ENCODE measurements at places on chromosomes 2 and 18.

DNA sequence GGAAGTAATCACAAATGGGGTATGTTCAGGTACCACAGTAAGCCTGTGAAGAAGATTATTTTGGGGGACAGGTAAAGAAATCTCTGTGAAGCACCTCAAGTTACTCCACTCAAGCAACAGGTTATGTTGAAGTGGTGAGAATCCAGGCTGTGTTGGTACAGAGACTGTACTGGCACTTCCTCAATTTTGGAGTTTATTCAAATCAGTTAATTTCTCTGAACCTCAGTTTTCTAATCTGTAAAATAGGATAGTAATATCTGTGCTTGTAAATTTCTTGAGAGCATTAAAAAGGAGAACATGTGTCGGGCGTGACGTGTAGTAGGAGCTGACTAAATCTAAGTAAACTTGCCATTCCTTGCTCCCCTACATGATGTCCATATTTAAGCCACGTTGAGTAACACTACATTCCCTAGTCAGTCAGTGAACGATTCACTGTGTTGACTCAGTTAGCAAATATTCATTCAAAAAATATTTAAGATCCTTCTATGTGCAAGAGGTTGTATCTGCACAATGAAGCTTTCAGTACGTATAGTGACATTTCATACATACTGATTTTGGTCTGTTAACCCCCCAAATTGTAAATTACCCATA is 504.2 kb downstream of the ZEB2 start:
- DNase-seq, result no peak

- no peak for DNase-seq
Measured at GRCh38 chr2:164642946-164643555, 21.8 kb upstream of the GRB14 start.

GRCh38 chr2:214856137-214856536 is 46.7 kb upstream of the BARD1 start:
- DNase-seq, result no peak

GRCh38 chr2:88159955-88160415 is 10.2 kb upstream of the THNSL2 start:
- peak; percentile 58 for DNase-seq

DNA sequence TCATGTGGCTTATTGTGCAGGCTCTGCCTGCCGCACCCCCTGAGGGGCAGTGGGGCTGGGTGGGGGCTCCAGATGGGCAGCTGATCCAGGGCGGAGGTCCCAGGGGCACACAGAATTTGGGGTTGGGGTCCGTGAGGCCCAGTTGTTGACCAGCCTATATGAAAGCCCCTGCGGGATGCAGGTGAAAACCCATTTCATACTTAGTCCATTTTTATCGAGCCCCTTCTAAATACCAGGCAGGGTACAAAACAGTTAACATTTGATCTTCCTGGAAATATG is 30.6 kb downstream of the MYO7B start:
- DNase-seq, result no peak

GRCh38 chr2:108124736-108125495 is 114.9 kb upstream of the SULT1C3 start:
- no peak for DNase-seq

- DNase-seq, result no peak
Measured at GRCh38 chr2:527581-527980, 149.6 kb downstream of the TMEM18 start.

GRCh38 chr2:173521450-173522192 is 166.9 kb downstream of the CDCA7 start:
- DNase-seq, result no peak

GRCh38 chr18:76488190-76488589 is 6.9 kb downstream of the ZNF516 start:
- DNase-seq, result no peak

GRCh38 chr2:178913049-178913441 is 105.8 kb upstream of the TTN start:
- DNase-seq, result no peak

DNA sequence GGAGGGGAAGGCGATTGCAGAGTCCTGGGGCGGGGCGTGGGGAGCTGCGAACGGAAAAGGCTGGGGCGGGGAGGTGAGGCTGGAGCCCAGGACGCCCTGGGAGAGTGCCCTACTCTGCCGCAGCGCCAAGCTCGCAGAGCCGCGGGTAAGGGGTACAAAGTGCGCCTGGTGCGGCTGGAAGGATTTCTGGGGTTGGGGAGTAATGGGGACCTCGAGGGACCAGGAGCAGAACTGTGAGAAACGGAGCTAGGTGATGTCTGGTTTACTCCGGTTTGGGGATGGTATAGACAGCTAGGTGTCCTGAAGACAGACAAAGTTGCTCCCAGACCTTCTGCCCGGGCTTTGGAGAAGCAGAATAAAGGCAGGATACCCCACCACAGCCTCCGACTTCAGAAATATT is 718 bp upstream of the NXPH2 start:
- no peak for DNase-seq

GRCh38 chr2:24206242-24206641 is 31.4 kb downstream of the FAM228A start:
- no peak for DNase-seq

DNA sequence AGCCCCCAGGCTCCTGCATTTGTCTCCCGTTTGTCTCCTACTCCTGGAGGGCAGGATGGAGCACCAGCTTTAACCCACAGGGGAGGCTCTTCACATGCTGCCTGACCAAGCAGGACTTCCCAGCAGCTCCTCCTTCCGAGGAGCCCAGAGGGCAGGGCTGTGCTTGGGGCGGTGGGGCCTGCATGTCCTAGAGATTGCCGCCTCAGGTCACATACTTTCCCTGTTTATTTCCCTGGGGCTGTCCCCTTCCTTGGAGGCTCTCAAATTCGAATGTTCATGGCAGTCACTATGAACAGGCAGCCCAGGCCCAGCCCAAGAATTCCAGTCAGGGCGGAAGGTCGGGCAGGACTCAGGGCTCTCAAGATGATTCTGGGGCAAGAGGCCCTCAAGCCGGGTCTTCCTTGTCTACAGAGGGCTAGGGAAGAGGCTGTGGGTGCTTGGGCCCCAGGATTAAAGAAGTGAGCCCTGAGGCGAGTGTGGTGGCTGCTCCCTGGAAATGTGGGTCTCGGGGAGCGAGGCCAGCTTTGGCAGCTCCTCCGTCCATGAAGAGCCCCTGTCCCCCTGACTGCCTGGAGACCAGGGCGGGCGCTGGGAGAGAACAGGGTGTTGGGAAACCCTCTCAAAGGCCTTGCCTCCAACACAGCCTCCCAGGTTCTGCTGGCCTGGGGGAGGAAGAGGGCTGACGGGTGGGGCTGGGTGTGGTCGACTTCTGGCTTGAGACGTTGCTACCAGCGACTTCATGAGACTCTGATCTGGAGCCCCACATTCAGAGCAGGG is 48.9 kb upstream of the HPCAL1 start:
- DNase-seq, result no peak

- no peak for DNase-seq
Measured at GRCh38 chr2:233807966-233808935, 30.1 kb downstream of the MROH2A start.

- no peak for DNase-seq
Measured at GRCh38 chr2:171531836-171532450, 9.7 kb downstream of the CYBRD1 start.

- DNase-seq, result no peak
Measured at GRCh38 chr2:37887286-37887685, 37.8 kb upstream of the RMDN2 start.

DNA sequence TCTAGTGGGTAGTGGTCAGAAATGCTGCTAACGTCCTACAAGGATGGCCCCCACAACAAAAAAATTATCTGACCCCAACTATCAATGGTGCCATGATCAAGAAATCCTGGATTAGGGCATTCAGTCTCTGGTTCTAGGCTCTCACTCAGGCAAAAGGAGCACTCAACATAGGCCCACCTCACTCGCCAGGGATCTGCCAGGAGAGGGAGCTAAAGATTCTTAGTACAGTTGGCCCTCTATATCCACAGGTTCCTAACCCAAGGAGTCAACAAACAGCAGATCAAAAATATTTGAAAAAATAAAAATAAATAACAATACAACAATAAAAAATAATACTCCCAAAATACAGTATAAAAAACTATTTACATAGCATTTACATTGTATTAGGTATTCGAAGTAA is 10.0 kb downstream of the SLC4A5 start:
- DNase-seq, result peak; percentile 23

DNA sequence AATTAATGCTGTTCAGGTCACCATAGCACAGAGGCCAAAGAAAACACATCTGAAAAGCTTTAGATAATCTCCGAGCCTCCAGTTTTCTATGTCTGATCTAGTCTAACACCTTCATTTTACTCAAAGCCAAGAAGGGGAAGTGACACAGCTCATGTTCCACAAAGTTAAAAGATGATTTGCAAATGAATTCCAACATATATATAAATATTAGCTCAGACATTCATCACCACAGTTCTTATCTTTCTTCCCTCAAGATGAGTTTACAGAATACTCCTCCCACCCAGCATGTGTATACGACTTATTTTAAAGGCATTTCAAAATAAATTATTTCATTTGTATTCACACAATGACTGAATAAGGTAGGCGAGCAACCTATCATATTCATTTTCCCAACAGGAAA is 82.4 kb downstream of the AAK1 start:
- DNase-seq, result no peak

DNA sequence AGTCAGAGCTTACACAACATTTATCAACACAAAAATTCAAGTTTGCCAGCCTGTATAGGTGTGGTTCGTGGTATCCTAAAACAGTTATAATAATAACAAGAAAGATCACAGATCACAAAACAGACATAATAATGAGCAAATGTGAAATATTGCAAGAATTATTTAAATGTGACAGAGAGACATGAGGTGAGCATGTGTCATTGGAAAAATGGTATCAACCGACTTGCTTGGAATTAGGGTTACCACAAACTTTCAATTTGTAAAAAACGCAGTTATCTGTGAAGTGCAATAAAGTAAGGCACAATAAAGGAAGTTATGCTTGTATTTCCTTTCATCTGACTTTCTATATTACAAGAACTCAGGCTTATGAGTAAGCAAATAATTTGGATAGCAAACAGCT is 116.8 kb downstream of the IKZF2 start:
- no peak for DNase-seq

- no peak for DNase-seq
Measured at GRCh38 chr2:121505986-121506586, 24.6 kb upstream of the RNU4ATAC start.

GRCh38 chr2:233039846-233040530 is 7.5 kb downstream of the NEU2 start:
- DNase-seq, result no peak

GRCh38 chr18:13460946-13461345 is 242.4 kb downstream of the LDLRAD4 start:
- DNase-seq, result no peak

GRCh38 chr2:178718283-178718682 is 88.9 kb downstream of the TTN start:
- DNase-seq, result no peak

- no peak for DNase-seq
Measured at GRCh38 chr2:8628866-8629209, 53.0 kb upstream of the ID2 start.

GRCh38 chr2:100267751-100268150 is 54.5 kb downstream of the LONRF2 start:
- no peak for DNase-seq

DNA sequence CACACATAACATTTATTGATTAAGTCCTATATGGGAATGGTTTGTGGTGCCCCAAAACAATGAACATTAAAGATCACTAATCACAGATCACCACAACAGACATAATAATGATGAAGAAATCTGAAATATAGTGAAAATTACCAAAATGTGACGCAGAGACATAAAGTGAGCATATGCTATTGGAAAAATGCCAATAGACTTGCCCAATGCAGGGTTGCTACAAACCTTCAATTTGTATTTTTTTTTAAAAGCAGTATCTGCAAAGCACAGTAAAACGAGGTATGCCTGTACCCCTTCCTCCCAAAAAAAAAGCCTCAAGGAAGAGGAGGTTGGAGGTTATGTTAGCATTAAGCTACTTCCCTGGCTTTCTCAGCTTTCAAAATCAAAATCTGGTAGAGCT is 131.1 kb downstream of the RBMS1 start:
- DNase-seq, result no peak

GRCh38 chr18:48445540-48445939 is 36.4 kb upstream of the ZBTB7C start:
- DNase-seq, result peak; percentile 75

DNA sequence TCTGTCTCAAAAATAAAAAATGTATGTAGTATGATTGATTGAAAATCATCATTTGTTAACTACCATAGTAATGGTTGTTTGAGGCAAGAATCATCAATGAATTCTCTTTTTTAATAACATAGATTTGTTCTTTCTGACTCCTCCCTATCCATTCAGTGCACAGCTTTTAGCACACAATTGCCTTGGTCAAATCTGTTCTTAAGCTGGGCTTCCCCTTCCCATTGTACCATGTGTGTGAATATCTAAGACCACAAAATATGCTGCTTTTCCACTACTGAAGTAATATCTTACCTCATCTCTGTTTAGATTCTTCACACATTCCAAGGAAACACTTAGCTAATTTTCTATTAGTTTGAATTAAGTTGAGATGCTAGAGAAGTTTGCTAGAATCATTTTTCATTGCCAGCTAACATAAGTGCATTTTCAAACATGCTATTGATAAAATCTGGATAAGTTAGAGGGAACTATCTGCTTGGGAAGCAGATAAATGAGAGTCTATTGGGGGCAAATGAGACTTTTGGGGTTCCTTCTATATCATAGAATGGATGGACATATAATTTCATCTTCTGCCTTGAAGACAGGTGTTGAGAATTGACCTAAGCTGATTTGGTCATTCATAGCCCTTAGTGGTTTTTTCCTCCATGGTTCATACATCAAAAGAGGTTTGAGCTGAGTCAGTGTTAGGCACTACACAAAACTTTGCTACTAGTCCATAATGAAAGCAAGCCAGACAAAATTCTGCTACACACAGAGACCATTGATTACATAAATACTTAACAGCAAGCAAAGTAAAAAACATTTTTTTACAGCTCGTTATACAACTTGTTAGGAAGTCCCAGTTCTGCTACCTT is 231.9 kb downstream of the PLCL1 start:
- no peak for DNase-seq

DNA sequence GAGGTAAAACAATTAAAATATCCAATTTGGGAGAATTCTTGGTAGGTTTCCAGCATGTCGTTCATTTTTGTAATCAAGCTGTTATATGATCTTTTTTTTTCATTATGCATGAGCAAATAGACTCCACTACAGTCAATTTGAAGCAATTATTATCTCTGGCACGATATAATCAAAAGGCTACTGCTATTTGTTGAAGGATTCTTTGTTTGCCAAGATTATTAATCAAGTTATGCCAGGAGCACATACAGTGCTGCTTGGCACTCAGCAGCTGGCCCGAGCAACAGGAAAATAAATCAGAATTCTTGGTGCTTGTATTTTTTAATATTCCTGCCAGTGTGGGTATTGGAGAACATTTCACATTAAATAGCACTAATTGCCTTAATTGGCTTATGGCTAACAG is 279.5 kb downstream of the RND3 start:
- peak; percentile 73 for DNase-seq

- peak; percentile 36 for DNase-seq
Measured at GRCh38 chr2:86393521-86394491, 47.4 kb upstream of the KDM3A start.

- no peak for DNase-seq
Measured at GRCh38 chr18:79494936-79495335, 99.2 kb downstream of the NFATC1 start.
